ENCODE measurements at places on chromosomes 2 and 18.

GRCh38 chr2:232898592-232899543 is 28.8 kb downstream of the SNORC start:
- DNase-seq, result no peak

DNA sequence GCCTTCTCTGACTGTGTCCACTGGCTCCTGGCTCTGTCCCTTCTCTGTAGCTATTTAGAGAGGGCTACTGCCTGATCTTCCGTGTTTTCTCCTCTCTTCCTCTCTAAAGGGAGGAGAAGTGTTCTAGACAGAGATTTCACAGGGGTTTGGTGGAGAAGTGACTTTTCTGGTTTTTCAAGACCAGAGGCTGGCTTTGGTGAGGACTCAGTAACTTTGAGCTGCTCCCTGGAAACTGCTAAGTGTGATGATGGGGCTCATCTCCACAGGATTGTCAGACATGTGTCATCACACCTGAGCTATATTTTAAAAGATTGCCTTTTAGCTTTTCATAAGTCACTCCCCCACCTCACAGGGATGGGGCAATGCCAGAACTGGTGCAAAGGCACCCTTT is 6.2 kb downstream of the MAL start:
- no peak for DNase-seq

- peak; percentile 68 for DNase-seq
These were observed 262.7 kb downstream of the SETBP1 start for GRCh38 chr18:44943311-44943881.

DNA sequence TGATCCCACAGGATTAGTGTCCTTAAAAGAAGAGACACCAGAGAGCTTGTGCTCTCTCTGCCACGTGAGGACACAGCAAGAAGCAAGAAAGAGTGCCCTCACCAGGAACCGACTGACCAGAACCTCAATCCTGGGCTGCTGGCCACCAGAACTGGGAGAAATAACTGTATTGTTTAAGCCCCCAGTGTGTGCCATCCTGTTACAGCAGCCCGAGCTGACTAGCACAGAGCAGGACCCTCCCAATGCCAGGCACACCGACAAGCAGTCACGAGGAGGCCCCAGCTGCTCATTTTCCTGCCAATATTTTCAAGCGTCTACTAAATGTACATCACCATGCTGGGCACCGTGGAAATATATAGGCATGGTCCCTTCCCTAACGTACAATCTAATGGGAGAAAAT is 17.1 kb downstream of the FAM178B start:
- no peak for DNase-seq

DNA sequence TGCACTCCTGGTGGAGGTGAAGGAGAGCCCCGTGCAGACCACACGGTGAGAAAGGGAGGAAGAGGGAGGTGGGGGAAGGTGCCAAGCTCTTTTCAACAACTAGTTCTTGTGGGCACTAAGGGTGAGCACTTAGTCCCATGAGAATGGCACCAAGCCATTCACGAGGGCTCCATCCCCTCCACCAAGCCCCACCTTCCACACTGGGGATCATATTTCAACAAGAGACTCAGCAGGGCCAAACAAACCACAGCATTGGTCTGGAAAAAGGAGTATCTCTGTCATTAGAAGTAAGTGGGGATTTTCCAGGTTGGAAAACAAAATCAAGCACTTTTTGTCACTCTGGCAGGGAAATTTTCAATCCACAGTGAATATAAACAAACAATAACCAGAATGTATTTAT is 38.4 kb downstream of the ZAP70 start:
- DNase-seq, result no peak

DNA sequence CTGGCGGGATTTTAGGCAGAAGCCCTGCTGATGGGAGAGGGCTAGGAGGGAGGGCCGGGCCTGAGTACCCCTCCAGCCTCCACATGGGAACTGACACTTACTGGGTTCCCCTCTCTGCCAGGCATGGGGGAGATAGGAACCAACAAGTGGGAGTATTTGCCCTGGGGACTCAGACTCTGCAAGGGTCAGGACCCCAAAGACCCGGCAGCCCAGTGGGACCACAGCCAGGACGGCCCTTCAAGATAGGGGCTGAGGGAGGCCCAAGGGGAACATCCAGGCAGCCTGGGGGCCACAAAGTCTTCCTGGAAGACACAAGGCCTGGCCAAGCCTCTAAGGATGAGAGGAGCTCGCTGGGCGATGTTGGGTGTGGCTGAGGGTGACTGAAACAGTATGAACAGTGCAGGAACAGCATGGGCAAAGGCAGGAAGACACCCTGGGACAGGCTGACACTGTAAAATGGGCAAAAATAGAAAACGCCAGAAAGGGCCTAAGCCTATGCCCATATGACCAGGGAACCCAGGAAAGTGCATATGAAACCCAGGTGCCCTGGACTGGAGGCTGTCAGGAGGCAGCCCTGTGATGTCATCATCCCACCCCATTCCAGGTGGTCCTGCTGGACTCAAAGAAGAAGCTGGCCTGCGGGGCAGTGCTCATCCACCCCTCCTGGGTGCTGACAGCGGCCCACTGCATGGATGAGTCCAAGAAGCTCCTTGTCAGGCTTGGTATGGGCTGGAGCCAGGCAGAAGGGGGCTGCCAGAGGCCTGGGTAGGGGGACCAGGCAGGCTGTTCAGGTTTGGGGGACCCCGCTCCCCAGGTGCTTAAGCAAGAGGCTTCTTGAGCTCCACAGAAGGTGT is 8.5 kb downstream of the PROC start:
- no peak for DNase-seq

DNA sequence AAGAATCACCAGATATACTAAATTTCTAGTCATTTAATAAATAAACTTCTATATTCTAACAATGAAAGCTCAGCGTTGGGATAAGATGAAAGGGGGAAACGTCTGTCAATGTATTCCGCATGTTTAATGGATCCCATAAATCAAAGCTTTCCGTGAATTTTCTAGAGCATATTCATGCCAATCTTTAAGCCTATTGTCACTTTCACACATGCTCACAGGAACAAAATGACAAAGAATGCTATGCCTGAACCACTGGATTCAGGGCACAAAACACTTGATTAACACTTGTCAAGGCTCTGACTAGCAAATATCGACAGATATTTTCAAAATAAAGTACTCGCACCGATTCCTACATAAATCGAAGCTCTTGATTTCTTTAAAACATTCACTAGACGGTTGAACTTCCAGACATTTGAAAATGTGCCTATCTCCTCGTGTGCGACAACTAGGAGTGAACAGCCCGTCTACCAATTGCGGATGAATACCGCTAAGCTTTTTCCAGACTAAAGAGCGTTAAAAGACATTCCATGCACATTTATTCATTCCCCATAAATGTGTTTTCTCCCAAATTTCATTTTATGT is 1.8 kb downstream of the TLK1 start:
- no peak for DNase-seq

DNA sequence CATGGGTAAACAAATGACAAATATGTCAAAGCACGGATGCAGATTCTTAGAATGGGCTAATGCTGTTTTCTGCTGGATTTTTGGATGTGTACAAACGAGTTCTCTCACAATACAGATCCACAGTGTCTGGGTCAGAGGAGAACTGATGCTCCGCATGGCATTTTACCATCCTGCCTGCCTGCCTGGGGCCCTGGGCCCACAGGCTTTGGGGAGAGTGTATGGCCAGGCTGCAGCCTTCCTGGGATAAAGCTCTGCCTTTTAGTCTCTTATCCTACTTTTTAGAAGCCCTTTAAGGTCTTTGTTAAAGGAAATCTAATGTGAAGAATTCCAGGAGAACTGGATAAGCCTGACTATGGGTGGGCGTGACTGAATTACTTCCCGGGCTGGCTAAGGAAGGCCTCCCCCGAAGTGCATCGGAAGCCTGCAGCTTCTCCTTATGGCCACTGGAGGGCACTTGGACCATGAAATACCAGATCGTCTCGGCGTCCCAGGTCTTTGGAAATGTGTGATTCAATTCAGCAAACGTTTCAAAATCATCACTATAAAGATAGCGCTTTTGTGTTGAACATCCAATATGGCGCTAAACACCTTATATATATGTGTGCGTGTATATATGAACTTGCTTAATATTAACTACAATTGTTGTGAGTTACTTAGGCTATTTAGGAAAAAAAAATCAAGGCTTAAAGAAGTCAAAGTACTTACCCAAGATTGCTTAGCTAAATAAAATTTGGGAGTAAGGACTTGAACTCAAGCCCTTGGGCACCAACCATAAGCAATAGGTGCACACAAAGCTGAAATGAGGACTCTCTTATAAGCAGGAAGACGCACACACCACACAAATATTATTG is 15.2 kb upstream of the DNPEP start:
- peak; percentile 74 for DNase-seq

- DNase-seq, result no peak
These were observed 246.1 kb downstream of the BCL2 start for GRCh38 chr18:63073481-63073880.

GRCh38 chr2:37912056-37912455 is 13.0 kb upstream of the RMDN2 start:
- peak; percentile 6 for DNase-seq

GRCh38 chr2:232571026-232571474 is 20.6 kb downstream of the EIF4E2 start:
- no peak for DNase-seq

GRCh38 chr2:107462181-107462580 is 364.5 kb upstream of the RGPD4 start:
- no peak for DNase-seq

- no peak for DNase-seq
These were observed 50.3 kb downstream of the ACTR2 start for GRCh38 chr2:65277791-65278483.

GRCh38 chr18:23951206-23951605 is 63.3 kb upstream of the TTC39C start:
- DNase-seq, result no peak

DNA sequence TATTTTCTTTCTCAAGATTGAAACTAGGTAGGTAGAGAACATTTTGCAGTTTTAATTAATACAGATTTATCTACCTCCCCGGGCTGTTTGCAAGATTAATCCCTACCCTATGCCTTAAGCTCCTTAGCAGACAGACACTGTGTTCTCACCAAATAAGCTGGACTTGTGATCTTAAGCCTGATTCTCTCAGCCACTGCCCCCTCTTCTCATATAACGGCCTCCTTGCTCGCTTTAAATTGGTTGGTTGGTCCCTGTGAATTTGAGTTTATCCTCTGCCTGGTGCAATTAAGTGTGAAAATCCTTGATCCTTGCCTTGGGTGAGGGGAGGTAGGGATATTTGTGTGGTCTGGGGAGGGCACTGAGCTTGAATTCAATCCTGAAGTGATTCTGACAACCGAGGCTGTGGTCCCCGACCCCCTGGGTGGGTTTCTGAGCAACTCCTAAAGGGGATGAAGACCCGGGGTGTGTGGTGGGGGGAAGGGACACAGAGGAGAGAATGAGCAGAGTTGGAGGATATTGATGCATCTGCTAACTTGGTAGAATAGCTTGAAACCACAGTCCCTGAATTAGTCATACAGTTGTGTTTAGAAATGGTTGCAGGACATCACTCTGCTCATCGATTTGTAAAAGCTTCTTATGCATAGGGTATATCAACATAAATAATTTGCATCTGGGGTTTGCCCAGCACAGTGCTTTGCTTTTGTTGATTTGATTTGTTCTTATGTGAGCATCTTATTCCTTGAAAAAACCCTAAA is 36.9 kb upstream of the NCKAP5 start:
- DNase-seq, result no peak

GRCh38 chr2:55152475-55153412 is 79.3 kb downstream of the CLHC1 start:
- no peak for DNase-seq

DNA sequence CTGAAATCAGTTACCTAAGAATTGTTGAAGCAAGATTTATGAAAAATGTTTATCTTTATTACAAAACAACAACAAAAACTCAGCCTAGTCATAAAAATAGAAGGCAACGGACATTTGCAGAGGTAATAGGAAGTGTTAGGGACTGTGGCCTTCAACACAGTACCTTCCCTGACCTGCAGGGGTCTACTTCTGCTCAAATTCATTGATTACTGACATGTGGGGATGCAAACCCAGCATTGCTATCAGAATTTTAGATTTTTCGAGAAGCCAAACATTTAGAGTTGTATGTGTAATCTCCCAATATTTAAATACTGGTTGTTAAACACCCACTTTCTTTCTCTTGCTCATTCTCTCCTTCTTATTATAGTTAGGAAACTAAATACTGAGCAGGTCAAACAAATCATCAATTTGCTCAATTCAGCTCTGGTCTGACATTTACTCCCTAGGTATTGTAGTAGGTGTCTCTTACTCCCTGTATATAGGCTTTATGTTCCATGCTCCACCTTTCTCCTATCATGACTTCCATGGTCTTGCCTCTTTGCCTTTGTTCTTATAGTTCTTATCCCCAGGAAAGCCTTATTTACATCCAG is 198.5 kb downstream of the UBE2E3 start:
- no peak for DNase-seq

DNA sequence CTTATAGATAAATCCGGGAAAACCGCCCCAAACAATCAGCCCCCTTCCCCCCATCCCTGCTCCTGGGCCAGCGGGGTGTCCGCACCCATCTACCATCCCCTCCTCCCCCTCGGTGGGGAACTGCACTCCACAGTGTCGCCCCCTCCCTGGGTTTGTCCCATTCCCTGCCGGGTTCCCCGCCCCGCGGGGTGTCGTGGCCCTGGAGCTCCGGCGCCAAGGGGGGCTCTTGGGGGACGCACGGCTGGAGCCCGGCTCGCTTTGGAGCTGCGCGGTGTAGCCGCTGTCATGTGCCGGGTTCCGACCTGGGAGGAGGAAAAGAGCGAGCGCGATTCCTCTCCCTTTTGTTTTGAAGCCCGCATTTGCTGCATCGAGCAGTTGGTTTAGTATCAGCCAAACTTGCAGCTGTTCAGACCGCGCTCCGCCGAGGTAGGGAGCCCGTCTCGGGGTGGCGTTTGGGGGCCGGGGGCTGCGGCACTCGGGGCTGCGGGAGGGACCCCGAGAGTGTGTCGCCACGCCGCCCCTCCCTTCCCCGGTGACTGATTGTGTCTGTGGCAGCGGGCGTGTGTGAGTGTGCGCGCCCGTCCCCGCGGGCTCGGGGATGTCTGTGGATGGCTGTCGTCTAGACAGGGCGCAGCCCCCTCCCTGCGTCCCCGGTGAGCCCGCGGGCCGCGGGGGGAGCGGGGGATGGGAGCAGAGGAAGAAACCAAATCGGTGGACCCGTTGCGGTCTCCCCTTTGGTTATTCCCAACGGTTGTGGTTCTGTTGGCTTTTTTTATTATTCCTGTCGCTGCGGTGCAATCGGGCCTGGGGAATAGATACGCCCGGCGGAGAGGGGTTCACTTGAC is 797 bp downstream of the CTIF start:
- DNase-seq, result peak; percentile 20

- no peak for DNase-seq
These were observed 83.9 kb downstream of the INHBB start for GRCh38 chr2:120429586-120430500.

Measured in NCI-H226 (cell line).